ENCODE measurements at places on chromosomes 2 and 18.

GRCh38 chr2:148603562-148603920 is 41.0 kb upstream of the EPC2 start:
- no peak for DNase-seq

DNA sequence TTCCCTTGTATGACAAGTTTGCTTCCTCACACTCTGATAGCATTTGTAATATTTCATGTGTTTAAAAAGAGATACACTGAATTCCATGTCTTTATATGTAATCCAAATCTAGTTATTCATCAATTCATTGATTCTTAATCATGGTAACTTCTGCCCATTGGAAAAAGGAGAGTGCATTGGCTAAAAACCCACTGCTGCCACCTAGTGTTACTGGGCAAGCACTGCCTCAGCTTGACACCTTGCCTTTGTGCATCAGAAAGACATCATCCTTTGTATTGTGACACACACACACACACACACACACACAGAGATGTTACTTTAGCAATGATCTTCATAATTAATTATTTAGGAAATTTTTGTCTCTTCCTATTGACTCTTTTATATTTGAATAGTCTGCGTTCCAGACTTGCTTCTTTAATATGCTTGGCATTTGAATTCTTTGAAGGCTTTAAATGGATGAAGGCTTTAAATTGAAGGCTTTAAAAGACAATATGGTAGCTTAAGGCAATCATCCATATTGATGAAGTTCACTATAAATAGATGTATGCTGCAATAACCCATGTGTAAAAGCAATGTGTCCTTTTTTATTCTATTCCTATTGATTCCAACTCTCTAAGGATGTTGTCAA is 414.2 kb upstream of the CHST9 start:
- DNase-seq, result peak; percentile 65

GRCh38 chr2:29039718-29040480 is 34.4 kb downstream of the PCARE start:
- no peak for DNase-seq

- DNase-seq, result no peak
Observed at GRCh38 chr2:212936572-212936971, 214.8 kb downstream of the IKZF2 start.

GRCh38 chr2:217831306-217831705 is 171.5 kb downstream of the TNS1 start:
- DNase-seq, result no peak

DNA sequence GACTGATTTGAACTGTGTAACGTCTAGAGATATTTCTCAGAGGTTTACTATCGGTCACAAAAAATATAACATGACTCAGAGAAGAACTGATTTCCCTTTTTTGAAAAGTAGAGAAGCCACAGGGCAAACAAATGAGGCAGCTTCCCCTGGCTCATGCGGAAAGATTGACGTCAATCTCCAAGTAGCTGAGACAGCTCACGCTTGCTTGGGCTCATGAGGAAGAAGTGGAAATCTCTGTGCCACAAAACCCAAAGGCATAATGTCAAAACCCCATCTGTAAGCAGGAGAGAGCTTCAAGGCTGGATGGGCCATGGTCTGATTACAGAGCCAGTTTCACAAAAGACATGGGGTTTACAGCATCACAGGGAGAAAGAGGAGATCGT is 188.1 kb downstream of the ARL4C start:
- no peak for DNase-seq

GRCh38 chr2:149000158-149000938 is 38.2 kb upstream of the LYPD6B start:
- DNase-seq, result no peak

Measured in MCF 10A (cell line).